ENCODE measurements at places on chromosomes 4 and X.

DNA sequence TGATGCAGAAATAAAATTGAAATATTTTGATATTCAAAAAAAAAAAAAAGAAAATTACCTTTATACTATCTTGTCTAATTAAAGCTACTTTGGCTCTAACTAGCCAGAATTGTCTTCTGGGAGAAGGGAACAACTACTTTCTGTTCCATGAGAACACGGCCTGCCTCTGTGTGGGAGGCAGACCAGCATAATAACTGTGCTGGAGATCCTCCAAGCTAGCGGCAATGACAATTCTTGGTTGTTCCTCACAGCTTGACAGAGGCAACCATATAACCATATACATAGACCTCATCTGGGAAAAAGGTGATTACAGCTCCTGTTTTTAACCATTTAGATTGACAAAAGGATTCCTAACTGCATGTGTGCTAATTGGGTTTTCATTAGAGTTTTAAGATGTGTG is 95.7 kb downstream of the RBMX2 start:
- DNase-seq, result peak; percentile 73

GRCh38 chr4:155787113-155787710 is 28.4 kb downstream of the GUCY1B1 start:
- DNase-seq, result no peak

- no peak for DNase-seq
Observed at GRCh38 chrX:35442421-35442820, 355.7 kb upstream of the MAGEB16 start.

GRCh38 chrX:55593756-55594257 is 29.4 kb upstream of the FOXR2 start:
- no peak for DNase-seq

All from dorsolateral prefrontal cortex (tissue), 122 donors.